ENCODE measurements at places on chromosomes 4 and X.

DNA sequence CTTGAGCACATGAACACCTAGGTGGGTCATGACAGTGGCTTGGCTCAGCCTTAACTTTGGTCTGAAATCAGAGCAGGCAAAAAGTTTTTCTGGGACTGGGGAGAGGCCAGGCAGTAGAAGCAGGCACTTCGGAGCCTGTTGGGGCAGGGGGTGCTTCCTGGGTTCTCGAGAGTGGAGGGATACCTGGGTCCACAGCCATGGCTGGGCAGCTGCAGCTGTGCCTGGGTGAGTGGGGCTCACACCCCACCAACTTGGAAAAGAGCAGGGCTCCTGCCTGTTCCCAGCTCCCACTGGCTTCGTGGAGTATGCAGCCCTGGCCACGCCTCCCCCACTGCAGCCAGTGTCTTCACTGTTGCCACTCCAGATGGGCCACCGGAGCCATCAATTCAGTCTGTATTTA lies 56.4 kb upstream of the NUDT6 start:
- DNase-seq, result no peak

- no peak for DNase-seq
Observed at GRCh38 chrX:16082470-16083085, 40.8 kb upstream of the GRPR start.

GRCh38 chr4:184645904-184646610 lies 3.2 kb downstream of the CASP3 start:
- DNase-seq, result no peak

DNA sequence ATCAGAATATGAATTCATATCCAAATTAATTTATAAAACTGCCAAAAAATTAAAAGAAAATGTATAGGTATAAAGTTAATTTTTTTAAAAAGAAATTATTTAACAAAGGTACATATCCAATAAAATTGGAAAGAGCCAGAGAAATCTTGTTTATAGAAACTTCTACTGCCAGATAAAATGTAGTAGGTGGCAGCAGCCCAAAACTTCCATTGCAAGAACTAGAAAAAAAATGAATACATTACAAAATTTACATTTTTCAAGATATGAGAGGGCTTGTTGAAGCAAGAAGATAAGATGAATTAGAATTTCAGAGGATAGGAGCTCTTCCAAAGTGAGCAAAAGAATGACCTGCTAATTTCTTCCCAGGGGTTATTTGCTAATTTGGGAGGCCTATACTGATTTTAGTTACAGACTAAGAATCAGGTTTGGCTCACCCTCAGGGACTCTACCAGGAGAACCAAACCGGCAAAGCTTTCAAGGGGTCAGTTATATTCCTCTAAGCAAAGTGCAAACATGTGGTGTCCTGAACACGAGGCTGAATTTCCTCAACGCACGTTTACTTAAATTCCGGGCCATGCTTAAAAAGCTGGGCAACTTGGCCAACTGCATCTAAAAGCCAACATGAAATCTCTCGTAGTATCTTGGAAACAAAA lies 17.5 kb downstream of the ANKRD50 start:
- DNase-seq, result no peak

DNA sequence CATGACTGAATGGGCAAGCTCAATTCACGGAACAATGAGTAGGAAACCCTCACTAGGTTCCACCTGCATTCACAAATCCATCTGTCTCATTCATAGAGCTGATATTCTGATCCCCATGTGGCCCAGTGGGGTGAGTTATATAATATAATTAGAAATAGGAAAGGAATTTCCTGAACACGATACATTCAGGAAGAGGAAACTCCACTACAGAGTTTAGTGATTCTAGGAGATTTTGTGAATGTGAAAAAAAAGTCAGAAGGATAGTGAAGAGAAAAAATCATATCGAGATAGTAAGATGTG lies 471.2 kb downstream of the GASK1B start:
- DNase-seq, result no peak

GRCh38 chr4:76748649-76749048 lies 149.3 kb downstream of the SOWAHB start:
- DNase-seq, result peak; percentile 51

- DNase-seq, result no peak
Observed at GRCh38 chr4:118557298-118557851, 127.8 kb upstream of the METTL14 start.

DNA sequence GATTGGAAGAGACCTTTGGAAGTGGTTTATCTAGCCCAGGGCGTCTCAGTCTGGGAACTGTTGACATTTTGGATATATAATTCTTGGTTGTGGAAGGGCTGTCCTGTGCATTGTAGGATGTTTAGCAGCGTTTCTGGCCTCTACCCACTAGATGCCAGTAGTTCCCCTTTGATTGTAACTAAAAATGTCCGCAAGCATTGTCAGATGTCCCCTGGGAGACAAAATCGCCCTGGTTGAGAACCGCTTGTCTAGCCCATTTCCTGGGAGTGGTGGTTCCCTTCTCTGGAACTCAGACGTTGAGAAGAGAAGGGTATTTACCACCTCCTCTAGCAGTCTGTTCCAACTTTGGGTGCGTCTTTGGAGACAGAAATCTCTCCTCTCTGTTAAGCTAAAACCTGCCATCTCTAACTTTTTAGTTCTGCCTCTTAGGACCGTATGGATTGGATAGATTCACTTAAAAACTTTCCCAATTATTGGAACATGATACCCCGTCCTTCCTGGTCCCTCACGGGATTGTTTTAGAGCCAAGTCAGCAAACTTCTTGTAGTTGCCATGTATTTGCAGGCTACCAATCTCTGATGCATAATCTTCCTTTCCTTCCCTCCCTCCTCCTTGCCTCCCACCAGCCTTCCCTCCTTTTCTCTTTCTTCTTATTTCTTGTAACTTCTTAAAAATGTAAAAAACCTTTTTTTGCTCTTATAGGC lies 13.9 kb downstream of the TMEM165 start:
- peak; percentile 24 for DNase-seq

- DNase-seq, result no peak
Observed at GRCh38 chrX:30973784-30974427, 84.9 kb upstream of the TAB3 start.

GRCh38 chr4:168695288-168695687 lies 198.4 kb downstream of the PALLD start:
- no peak for DNase-seq

DNA sequence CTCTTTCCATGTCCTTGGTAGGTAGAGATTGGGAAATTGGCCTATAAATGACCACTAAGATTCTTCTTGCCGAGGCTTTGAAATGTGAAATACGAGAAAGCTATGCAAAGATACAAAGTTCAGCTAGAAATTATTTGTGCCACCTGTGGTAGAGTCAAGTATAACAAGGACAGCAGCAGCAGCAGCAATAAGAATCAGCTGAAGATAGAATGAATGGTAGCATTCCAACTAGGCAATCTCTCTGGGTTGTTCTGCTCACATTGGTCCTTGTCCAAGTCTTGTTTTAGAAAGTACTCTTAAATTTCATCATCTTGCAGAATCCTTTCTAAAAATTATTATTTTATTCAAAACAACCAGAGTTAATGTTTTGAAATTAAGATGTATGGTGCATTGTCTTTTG lies 67.8 kb upstream of the PCDH10 start:
- DNase-seq, result no peak

GRCh38 chr4:136088211-136088867 lies 1444.0 kb downstream of the PCDH18 start:
- DNase-seq, result no peak

GRCh38 chr4:1901127-1901526 lies 29.9 kb downstream of the NSD2 start:
- DNase-seq, result no peak

DNA sequence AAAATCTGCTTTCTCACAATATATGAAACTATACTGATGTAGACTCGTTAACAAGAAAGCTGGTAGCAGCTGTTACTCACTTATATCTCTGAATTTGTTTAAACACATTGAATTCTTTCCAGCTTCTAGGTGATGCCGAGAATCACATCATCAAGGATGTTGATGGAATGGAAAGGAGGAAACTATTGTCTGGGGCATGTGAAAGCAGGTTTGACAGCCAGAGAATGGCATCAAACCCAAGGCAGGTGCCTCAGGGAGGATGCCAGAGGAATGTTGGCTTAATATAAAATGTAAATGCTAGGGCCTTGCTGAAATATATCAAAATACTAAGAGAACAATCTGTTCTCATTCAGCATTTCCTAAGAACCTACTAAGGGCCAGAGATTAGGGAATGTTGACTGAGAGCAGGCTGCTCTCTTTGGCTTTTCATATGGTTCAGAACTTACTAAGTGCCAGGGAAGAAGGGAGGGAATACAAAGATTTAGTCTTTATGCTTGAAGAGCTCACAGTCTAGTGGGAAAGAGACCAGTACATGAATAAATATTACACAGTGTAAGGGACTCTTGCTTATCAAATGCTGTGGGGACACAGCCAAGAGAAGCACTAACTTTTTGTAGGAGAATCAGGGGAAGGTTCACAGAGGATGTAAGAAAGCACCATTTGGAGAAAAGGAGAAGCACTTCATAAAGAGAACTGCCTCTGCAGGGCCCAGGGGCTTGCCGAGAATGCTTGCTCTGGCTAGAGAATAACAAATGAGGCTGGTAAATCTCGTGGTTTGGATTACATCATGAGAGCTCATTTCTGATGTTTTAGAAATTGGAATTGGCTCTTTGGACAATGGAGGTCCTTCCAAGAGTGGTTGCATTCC lies 14.7 kb downstream of the SLIT2 start:
- DNase-seq, result no peak

GRCh38 chrX:17030580-17031270 lies 84.3 kb downstream of the REPS2 start:
- DNase-seq, result no peak

DNA sequence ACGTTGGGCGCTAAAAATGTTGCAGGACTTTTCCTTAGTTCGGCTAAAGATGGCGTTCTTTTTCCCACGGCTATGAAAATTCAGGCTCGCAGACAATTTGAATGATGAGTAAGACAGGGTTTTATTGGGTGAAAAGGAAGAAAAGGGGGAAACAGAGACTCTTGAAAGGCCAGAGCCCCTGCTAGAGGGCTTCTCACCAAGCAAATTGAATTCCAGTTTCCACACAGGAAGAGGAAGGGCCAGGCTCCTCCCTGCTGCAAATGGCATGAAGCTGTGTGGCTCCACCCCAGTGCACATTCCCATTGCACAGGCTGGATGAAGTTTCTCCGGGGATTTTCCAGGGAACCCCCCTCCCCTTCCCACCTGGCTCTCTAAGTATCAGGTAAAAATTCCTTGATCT lies 210.9 kb downstream of the KLHL4 start:
- DNase-seq, result no peak

- peak; percentile 13 for DNase-seq
Observed at GRCh38 chr4:175560604-175561003, 251.5 kb downstream of the GPM6A start.

DNA sequence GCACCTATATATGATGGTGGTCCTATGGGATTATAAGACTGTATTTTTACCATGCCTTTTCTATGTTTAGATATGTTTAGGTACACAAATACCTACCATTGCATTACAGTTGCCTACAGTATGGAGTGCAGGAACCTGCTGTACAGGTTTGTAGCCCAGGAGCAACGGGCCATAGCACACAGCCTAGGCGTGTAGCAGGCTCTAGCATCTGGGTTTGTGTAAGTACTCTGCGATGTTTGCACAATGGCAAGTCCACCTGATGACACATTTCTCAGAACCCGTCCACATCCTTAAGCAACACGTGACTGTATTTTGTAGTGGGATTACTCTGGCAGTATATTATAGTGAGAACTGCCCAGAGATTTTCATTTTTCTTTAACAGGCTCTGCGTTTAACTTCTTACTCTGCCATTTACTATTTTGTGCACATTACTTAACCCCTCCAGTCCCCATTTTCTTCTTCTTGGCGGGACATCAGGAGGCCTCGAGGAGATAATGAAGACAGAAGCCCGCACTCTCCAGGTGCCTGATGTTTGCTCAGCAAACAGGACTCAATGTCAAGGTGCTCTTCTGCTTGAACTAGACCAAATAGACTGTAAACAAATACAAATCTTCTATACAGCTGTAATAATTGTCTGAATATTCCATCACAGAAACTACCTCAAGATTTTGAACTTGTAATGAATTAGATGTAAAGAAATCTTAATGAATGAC lies 102.0 kb upstream of the PDLIM3 start:
- DNase-seq, result no peak

Measured in GM13976 (cell line).